Activated CD4-positive, alpha-beta T cell treated with anti-CD3 and anti-CD28 coated beads for 24 hours (primary cell): ENCODE measurements at places on chromosomes 6 and 20.

- no peak for DNase-seq
These were observed 225.3 kb upstream of the CST7 start for GRCh38 chr20:24723647-24724352.

- no peak for DNase-seq
These were observed 58.5 kb downstream of the SUN5 start for GRCh38 chr20:32945710-32946221.

GRCh38 chr6:20036141-20036677 is 176.1 kb downstream of the MBOAT1 start:
- DNase-seq = no peak

- DNase-seq = no peak
These were observed 17.7 kb upstream of the PARD6B start for GRCh38 chr20:50713657-50714101.

- no peak for DNase-seq
These were observed 101.5 kb downstream of the CAP2 start for GRCh38 chr6:17494919-17495318.

GRCh38 chr6:133894795-133895358 is 6.0 kb downstream of the TCF21 start:
- DNase-seq = no peak

DNA sequence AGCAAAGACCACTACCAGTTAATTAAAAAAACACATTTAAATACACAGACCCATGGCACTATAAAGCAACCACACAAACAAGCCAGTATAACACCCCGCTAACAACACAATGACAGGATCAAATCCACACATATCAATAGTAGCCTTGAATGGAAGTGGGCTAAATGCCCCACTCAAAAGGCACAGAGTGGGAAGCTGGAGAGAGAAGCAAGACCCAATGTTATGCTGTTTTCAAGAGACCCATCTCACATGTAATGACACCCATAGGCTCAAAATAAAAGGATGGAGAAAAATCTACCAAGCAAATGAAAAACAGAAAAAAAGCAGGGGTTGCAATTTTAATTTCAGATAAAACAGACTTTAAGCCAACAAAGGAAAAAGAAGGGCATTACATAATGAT is 125.4 kb upstream of the PTCHD4 start:
- DNase-seq = no peak

- no peak for DNase-seq
These were observed 51.8 kb upstream of the RIPOR2 start for GRCh38 chr6:24987446-24988115.
